ENCODE measurements at places on chromosomes 7 and 10.
A peak's percentile ranks its signal among the peaks of the same experiment; 100 is the strongest.

- H3K27me3 ChIP-seq: peaks cover 20% of the 10 kb centered on the region
- H3K36me3 ChIP-seq: no peaks in the 10 kb centered on the region
- H3K27ac ChIP-seq: no peak overlapping the region
- H3K4me3 ChIP-seq: no peak overlapping the region
- no peak for DNase-seq
Observed at GRCh38 chr10:24213881-24214280, 4.9 kb downstream of the KIAA1217 start.

- H3K4me3 ChIP-seq: no peak overlapping the region
- H3K36me3 ChIP-seq: peaks cover 46% of the 10 kb centered on the region
- peaks cover 23% of the 10 kb centered on the region for H3K4me1 ChIP-seq
- no peak overlapping the region for H3K27ac ChIP-seq
- H3K27me3 ChIP-seq: no peaks in the 10 kb centered on the region
- no peak for DNase-seq
Observed at GRCh38 chr10:12027539-12027938, 15.1 kb downstream of the UPF2 start.

- peaks cover 6% of the 10 kb centered on the region for H3K27me3 ChIP-seq
- no peak for DNase-seq
- H3K4me1 ChIP-seq: peaks cover 18% of the 10 kb centered on the region
- H3K27ac ChIP-seq: no peak overlapping the region
- H3K4me3 ChIP-seq: no peak overlapping the region
Observed at GRCh38 chr7:91089382-91089963, 174.8 kb upstream of the FZD1 start.

DNA sequence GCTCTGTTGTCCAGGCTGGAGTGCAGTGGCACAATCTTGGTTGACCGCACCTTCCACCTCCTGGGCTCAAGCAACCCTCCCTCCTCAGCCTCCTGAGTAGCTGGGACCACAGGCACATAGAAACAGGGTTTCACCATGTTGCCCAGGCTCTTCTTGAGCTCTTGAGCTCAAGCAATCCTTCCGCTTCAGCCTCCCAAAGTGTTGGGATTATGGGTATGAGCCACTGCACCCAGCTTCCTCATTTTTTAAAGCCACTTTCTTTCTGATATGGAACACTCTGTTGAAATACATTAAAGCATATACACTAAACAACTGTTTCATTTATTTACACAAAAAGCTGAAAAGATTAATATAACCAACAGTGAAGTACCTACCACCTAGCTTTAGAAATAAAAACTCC is 117.2 kb downstream of the CLEC2L start:
- no peaks in the 10 kb centered on the region for H3K27me3 ChIP-seq
- peaks cover 57% of the 10 kb centered on the region for H3K4me1 ChIP-seq
- no peak overlapping the region for H3K27ac ChIP-seq
- no peak overlapping the region for H3K4me3 ChIP-seq

- no peaks in the 10 kb centered on the region for H3K4me1 ChIP-seq
- no peaks in the 10 kb centered on the region for H3K36me3 ChIP-seq
- H3K4me3 ChIP-seq: no peak overlapping the region
- peaks cover 3% of the 10 kb centered on the region for H3K27me3 ChIP-seq
- DNase-seq: no peak
Observed at GRCh38 chr7:156305351-156305750, 335.2 kb upstream of the RNF32 start.

GRCh38 chr7:141648276-141649114 is 53.5 kb downstream of the DENND11 start:
- no peaks in the 10 kb centered on the region for H3K4me1 ChIP-seq
- H3K4me3 ChIP-seq: no peak overlapping the region
- DNase-seq: no peak
- no peaks in the 10 kb centered on the region for H3K27me3 ChIP-seq
- H3K36me3 ChIP-seq: peaks cover 14% of the 10 kb centered on the region

DNA sequence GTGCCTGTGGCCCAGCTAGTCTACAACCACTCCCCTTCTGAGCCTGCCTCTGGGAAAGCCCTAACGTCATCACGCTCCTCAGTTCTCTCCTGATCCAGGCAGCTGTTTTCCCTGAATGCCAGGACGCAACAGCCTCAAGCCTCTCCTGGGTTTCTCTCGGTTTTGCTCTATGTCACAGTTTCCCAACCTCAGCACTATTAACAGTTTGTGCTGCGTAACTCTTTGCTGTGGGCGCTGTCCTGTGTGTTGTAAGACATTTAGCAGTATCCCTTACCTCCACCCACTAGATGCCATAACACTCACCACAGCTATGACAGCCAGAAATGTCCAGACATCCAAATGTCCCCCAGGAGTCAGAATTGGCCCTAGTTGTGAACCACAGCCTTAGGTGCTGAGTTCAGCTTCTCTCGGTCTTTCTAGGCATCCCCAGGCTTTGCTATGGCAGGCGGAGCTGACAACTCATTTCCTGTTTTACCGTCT is 226.3 kb upstream of the NPVF start:
- no peak overlapping the region for H3K27ac ChIP-seq
- no peak for DNase-seq
- H3K27me3 ChIP-seq: no peaks in the 10 kb centered on the region
- no peak overlapping the region for H3K4me3 ChIP-seq

DNA sequence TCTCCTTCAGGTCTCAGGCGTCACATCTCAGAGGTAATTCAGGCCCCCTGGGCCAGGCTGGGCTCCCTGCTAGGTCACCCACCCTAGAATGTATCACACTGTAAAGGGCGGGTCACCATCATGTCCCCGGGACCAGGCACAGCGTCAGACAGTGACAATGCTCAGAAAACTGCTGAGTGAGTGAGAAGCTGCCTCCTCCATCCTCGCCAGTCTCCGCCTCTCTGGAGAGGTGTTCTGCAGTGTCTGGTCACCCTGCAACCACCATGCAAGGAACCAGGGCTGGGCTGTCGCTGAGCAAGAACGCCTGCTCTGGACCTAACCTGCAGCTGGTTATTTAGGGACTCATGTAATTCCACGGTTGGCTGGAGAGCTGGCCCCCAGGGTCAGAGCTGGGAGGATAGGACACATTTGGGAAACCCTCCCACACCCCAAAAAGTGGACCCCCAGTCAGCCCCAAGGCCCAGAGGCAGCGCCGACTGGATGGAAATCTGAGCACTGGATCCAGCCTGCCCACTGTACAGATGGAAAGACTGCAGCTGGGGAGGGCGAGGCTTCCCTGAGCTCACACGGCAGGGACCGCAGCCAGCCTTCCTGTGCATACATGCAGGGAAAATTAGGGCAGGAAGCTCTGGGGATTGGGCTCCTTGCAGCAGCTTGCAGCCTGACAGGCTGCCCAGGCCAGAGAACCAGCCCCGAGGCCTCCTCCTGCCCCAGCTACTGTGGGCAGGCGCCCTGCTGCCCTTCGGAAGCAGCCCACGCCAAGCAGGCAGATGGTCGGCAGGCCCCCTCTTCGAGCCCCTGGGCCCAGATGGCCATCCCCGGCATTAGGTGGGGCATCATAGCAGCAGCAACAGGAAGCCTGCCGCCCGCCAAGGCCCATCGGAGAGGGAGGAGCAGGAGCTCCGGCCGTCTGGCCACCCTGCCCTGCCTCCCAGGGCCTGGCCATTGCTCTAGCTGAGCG is 105.4 kb upstream of the ZMIZ1 start:
- H3K27me3 ChIP-seq: peaks cover 20% of the 10 kb centered on the region
- H3K4me3 ChIP-seq: no peak overlapping the region
- H3K36me3 ChIP-seq: no peaks in the 10 kb centered on the region
- no peak overlapping the region for H3K27ac ChIP-seq

- DNase-seq: no peak
- no peaks in the 10 kb centered on the region for H3K36me3 ChIP-seq
- no peak overlapping the region for H3K4me3 ChIP-seq
- H3K4me1 ChIP-seq: peaks cover 15% of the 10 kb centered on the region
Observed at GRCh38 chr10:119637631-119638030, 13.5 kb upstream of the BAG3 start.

DNA sequence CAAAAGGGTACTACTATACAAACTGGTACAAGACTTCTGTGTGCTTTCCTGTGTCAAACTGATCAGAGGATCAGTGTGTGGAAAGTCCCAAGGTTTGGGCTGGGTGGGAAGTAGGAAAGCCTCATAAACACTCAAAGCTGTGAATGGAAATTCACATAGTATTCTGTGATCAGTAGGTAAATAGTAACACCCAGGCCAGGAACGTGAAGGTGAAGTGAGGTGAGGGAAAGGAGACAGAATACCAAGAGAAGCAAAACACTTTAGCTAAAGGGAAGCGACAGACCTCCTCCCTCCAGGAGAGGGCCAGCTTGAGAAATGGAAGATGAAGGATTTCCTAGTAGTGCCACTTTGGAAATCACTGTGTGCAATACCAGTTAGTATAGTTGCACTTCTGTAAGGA is 451.9 kb downstream of the KCNMA1 start:
- DNase-seq: no peak
- no peaks in the 10 kb centered on the region for H3K4me1 ChIP-seq
- no peak overlapping the region for H3K27ac ChIP-seq
- no peak overlapping the region for H3K4me3 ChIP-seq
- no peaks in the 10 kb centered on the region for H3K27me3 ChIP-seq
- H3K36me3 ChIP-seq: no peaks in the 10 kb centered on the region

DNA sequence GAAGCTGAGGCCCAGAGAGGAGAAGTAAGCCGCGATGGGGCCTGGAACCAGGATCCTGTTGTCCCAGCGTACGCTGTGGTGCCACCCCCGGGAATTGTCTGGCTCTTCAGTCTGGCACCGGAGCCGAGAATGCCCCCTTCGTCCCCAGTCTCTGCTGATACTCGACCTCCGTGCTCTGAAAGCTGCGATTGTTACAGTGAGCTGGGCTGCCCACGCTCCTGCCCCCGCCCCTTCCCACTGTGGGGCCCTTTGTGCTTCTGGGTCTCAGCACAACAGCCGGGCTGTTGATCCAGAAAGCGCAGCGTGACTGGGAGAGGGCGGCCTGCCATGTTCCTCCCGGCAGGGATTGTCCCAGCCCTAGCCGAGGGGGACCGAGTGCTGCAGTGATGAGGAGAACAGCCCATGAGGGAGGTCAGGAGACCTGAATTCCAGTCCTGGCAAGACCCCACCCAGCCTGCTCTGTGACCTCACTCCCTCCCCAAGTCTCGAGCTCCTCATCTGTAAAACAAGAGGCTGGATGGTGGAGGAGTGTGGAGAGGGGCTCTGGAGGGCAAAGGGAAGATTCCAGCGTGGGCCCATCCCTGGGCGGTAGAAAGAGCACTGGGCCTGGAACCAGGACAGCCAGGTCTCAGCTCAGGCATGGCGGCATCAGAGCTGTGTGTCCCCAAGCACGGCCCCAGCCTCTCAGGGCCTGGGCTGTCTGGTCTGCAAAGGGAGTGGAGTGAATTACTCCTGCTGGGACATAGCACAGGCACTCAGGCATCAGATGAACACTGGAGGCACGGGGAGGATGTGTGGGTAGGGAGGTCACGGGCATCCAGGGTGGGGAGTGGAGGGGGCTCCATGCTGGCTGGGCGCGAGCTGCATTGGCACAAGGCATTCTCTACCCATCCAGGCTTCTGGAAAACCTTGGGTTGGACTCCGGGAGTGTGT is 43.6 kb downstream of the TSPAN15 start:
- no peak overlapping the region for H3K4me3 ChIP-seq
- DNase-seq: no peak
- H3K36me3 ChIP-seq: peaks cover 1% of the 10 kb centered on the region
- H3K4me1 ChIP-seq: peaks cover 11% of the 10 kb centered on the region
- H3K27ac ChIP-seq: no peak overlapping the region

DNA sequence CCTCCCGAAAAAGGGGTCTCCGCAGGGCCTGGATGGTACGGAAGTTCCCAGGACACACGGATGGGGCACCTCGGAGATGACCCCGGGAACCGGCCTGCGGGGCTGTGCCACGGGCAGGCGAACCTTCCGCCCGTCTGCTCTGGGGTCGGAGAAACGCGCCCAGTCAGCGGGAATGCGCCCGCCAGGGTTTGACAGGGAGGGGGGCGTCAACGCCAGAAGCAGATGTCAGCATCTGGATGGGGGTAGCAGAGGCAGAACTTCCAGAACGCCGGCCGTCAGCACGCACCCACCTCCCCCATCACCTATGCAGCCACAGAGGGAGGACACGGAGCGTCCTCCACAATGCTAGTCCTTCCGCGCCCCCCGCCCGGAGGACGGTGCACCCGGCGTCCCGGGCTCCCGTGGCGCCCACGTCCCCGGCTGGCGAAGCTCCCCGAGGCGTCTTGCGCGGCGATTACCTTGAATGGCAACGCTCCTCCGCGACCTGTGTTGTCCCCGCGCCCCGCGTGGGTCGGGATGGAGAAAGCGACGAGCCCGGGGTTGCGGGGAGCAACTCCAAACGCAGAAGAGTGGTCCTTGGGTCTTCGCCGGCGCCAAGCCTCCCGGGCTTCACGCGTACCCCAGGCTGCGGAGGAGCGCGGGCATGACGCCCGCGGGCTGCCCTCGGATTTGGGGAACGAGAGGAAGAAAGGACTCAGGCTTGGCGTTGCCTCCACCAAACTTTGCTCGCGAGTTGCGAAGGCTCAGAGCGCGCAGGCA is 561 bp downstream of the FGFR2 start:
- peaks cover 6% of the 10 kb centered on the region for H3K4me1 ChIP-seq
- no peak for DNase-seq
- H3K4me3 ChIP-seq: no peak overlapping the region
- no peak overlapping the region for H3K27ac ChIP-seq
- peaks cover 76% of the 10 kb centered on the region for H3K27me3 ChIP-seq

GRCh38 chr7:139767561-139767982 is 10.2 kb downstream of the HIPK2 start:
- no peaks in the 10 kb centered on the region for H3K27me3 ChIP-seq
- H3K4me3 ChIP-seq: peak overlapping the region; percentile 11
- DNase-seq: peak; percentile 35
- H3K4me1 ChIP-seq: peaks cover 67% of the 10 kb centered on the region

- no peaks in the 10 kb centered on the region for H3K36me3 ChIP-seq
- no peak for DNase-seq
- no peak overlapping the region for H3K4me3 ChIP-seq
- no peak overlapping the region for H3K27ac ChIP-seq
Observed at GRCh38 chr7:84684836-84685480, 490.4 kb upstream of the SEMA3A start.

- H3K27me3 ChIP-seq: no peaks in the 10 kb centered on the region
- no peak overlapping the region for H3K4me3 ChIP-seq
- H3K27ac ChIP-seq: no peak overlapping the region
Observed at GRCh38 chr10:89773081-89773480, 71.7 kb downstream of the KIF20B start.

DNA sequence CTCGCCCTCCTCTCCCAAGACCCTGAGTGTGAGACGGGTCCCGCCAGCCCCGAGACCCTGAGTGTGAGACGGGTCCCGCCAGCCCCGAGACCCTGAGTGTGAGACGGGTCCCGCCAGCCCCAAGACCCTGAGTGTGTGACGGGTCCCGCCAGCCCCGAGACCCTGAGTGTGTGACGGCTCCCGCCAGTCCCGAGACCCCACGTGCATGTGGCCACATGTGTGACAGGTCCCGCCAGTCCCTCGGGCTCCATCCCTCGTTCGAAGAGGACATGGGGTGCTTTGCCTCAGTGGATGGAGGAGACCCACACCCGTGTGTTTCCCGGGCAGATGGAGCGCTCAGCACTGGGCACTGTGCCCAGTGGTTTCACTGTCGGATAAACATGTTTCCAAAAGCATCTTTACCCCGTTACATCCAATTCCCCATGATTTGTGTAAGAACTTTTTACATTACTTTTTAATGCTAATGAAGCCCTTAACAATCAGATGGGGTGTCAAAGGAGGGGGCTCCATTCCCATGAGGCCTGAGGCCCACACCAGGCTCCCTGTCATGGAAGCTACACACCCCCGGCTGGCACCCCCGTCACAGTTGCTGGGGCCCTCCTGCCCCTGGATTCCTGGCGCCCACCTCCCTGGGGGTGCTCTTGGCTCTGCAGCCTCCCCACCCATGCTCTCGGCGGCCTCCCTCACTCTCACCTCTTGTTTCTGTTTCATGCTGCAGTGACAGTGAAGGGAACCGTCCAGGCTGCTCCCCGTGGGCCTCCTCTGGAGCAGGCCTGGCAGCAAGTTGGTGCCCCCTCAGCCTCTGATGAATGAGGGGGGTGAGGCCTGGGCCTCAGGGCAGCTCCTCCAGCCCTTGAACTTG is 48.5 kb upstream of the CFAP46 start:
- no peak for DNase-seq
- no peak overlapping the region for H3K4me3 ChIP-seq
- peaks cover 3% of the 10 kb centered on the region for H3K27me3 ChIP-seq
- no peaks in the 10 kb centered on the region for H3K36me3 ChIP-seq
